Stimulated activated CD4-positive, alpha-beta T cell treated with anti-CD3 and anti-CD28 coated beads, Interleukin-1b, Interleukin-23, amount 100 ng/mL, for 1 hour (primary cell): ENCODE measurements at places on chromosomes 1 and 21.

GRCh38 chr1:2971609-2972008, 49.7 kb upstream of the ACTRT2 start:
- DNase-seq, result no peak

GRCh38 chr1:179550746-179551682, 24.7 kb downstream of the NPHS2 start:
- no peak for DNase-seq

DNA sequence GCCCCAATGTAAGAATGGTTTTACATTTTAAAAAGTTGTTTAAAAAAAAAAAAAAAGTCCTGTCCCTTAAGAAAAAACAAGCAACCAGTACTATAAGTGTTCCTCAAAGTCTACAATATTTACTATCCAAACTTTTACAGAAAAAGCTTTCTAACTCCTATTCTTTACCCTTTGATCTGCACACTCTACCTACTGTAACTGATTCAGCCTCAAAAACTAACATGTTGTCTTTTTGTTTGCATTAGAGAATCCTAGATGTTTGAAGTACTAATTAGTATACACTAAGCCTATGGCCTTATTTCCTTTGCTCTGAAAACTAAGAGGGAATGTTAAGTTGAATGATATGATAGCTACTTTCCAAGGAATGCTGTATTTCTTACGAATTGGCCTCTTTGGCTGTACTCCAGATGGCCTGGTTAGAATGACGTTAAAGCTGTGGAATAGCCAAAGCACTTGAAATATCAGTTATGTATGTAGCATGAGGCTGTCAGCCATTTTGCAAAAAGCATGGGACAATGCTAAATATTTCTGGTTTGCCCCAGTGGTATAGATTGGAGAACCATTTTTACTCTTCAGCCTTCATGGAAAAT, 234.8 kb downstream of the GPR52 start:
- DNase-seq, result no peak

DNA sequence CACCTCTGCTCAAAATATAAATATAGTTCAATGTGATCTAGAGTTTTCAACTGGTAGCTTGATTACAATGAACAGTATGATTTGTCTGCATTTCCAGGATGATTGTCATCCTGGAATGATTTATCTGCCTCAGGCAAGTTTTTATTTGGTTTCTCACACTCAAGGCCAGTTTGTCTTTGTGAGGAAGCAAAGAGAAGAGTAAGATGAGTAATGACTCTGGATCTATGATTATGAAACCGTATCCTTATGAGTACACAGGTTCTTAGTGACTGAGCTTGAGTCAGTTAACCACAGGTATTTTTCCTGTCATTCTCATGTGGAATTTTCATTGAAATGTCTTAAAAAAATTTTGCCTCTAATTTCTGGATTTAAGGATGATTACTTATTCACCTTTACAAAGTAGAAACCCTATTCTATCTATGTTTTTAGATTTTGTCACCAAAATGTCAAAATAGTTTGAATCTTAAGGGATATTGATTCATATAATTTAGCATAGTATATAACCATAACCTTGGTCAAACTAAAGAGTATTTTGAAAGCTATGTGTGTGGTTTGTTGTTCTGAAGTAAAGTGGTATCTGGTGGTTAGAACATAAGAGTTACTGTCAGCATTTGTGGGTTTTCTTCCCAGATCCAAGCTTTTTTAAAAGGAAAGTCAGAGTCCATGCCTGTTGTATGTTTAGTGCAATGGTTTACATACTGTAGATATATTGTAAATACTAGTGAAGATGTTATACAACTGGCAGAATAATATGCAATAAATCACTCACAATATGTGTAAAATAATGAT, 145.0 kb downstream of the RASAL2 start:
- no peak for DNase-seq

- no peak for DNase-seq
Observed at GRCh38 chr1:222377428-222378088, 170.3 kb downstream of the HHIPL2 start.

DNA sequence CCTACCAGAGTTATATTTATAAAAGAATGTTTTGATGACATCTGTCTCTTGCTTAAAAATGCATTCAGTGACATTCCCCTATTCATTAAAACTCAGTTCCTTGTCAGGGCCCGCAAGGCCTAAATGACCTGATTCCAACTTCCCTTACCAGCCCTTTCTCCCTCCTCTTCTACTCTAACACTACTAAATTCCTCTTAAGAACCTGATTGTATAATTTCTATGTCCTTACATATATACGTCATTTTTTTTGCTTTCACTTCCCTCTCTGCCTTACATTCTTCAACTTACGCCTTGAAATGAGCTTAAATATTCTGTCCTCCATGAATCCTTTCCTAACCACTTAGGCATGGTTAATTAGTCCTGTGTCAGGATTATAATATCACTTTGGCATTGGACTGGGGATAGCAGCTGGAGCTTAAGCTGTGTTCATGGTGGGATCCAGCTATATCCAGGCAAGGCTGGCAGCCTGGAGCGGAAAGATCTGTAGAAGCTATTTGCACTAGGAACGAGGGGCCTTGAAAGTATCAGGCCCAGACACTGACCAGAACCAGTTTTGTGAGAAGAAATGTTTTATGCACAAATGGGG, 360.2 kb upstream of the PTBP2 start:
- DNase-seq, result no peak

DNA sequence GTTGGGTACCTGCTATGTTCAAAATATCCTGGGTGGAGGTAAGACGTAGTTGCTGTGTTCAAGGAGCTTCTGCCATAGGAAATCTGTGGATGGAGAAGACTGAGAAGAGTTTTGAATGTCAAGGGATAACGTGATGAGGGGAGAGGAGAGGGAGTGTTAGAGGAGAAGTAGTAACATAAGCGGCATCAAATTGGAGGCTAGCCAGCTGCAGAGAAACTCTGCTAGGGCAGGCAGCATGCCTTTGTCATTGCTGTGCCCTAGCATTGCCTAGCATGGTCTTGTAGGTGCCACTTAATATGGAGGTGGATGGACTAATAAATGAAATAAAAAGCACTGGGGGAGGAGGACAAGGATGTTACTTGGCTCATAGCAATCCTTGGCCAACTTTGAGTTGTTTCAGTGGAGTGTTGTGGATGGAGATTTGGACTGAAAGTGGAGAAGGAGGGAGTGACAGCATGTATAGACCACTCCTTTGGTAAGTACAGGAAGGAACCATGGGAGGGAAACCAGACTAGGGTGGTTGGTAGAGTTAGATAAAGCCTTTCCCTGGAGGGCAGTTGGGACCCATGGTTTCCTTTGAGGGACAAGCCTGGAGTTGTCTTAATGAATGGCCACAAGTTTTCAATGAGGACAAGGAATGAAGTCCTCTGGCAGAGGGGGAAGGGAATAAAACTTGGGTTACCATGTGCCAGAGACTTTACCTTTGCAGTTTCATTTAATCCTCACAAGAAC, 6.3 kb downstream of the VANGL1 start:
- no peak for DNase-seq

- no peak for DNase-seq
Observed at GRCh38 chr21:44966135-44967081, 26.6 kb downstream of the SLX9 start.

GRCh38 chr1:111281411-111281810, 9.2 kb upstream of the CHIA start:
- no peak for DNase-seq

- no peak for DNase-seq
Observed at GRCh38 chr1:15962176-15962575, 13.7 kb downstream of the ZBTB17 start.

- no peak for DNase-seq
Observed at GRCh38 chr1:159953536-159954515, at the start of gene SLAMF9. Gene SLAMF9 (minus strand): TSS chr1:159954237. CDS start chr1:159954137, 100 bp downstream.

GRCh38 chr1:184253921-184254320, 132.9 kb upstream of the C1orf21 start:
- DNase-seq, result no peak

DNA sequence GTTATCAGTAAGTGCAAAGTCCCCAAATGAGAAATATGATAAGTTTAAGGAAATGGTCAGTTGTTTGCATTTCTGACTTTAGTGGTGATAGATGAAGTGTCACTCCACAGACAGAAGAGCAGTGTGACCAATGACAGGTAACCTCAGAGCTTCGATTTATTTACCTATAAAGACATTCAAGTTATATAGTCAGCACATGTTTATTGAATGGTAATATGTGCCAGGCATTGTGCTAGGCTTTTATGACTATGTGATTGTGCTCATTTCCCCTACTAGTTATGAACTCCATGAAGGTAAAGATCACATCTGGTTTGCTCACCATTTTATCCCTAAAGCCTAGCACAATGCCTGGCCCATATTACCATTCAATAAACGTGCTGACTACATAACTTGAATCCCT, 222.4 kb downstream of the HHIPL2 start:
- no peak for DNase-seq

DNA sequence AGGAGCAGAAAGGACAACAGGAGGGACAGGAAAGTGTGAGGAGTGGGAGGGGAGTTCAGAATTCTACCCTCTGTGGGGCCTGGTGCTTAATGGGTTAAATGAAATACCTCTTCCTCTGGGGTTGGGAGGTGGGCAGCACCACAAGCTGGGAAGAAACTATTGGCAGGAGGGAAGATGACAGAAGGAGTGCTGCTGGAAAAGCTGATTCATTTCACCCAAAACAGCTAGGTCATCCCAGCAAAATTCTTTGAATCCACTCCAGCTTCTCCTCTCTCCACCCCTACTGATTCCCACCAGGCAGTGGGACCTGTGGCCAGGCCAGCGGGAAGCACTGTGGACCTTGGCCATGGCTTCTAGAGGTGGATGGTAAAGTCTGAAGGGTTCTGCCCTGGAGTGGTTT, 12.8 kb downstream of the BCAN start:
- DNase-seq, result no peak

- no peak for DNase-seq
Observed at GRCh38 chr1:36787312-36787913, 246.9 kb downstream of the GRIK3 start.

DNA sequence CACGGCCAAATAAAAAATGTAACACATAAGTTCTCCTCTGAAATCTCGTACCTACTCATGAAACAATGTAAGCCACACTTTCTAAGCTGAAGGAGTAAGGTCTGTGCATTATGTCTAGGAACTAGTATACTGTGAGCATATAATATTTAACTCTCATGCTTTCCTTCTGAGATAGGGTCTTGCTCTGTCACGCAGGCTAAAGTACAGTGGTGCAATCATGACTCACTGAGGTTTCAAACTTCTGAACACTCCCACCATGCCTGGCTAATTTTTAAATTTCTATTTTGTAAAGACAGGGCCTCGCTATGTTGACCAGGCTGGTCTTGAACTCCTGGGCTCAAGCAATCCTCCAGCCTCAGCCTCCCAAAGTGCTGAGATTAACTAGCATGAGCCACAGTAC, 71.3 kb downstream of the AHCTF1 start:
- DNase-seq, result no peak

DNA sequence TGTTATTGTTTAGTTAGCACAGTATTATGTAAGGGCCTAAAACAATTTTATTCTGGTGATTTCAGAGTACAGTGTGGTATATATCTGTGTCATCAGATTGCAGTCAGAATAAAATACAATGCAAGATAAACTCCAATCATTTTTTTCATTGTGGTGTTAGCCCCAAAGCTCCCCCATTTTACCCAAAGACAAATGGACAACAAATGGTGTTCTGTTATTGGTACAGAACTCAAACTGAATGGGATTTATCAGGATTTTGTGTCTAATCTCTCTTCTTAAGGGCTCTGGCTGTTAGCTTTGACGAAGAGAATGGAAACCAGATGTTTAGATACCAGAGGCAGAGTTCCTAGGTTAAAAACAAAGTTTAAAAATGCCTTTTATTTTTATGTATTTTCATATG, 163.1 kb upstream of the USP25 start:
- no peak for DNase-seq

DNA sequence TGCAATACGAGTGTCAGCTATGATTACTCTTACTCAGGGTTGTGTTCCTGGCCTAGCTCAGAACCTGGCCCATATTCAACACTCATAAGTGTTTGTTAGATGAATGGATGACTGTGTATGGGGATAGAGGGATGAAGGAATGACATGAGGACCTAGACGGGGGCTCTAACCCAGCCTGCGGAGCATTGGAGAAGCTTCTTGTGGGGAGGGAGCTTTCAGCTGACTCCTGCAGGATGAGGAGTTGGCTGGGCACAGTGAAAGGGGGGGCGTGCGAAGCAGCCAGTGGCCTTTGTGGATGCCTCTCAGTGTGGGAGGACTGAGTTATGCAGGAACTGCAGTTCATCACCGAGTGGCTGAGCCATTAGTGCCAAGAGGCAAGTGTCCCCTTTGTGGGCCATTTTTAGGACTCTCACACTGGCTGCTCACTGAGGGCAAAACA, 1.2 kb upstream of the EXTL1 start:
- no peak for DNase-seq

- DNase-seq, result no peak
Observed at GRCh38 chr1:114250683-114251572, 97.3 kb upstream of the SYT6 start.

GRCh38 chr1:95876276-95876675, 642.3 kb downstream of the RWDD3 start:
- DNase-seq, result no peak

GRCh38 chr1:33323663-33324477, 3.0 kb upstream of the A3GALT2 start:
- DNase-seq, result no peak

GRCh38 chr1:15226388-15227255, 20.4 kb upstream of the FHAD1 start:
- no peak for DNase-seq

- no peak for DNase-seq
Observed at GRCh38 chr21:14918527-14918926, 146.3 kb downstream of the NRIP1 start.
